ENCODE measurements at places on chromosomes 2 and 18.

DNA sequence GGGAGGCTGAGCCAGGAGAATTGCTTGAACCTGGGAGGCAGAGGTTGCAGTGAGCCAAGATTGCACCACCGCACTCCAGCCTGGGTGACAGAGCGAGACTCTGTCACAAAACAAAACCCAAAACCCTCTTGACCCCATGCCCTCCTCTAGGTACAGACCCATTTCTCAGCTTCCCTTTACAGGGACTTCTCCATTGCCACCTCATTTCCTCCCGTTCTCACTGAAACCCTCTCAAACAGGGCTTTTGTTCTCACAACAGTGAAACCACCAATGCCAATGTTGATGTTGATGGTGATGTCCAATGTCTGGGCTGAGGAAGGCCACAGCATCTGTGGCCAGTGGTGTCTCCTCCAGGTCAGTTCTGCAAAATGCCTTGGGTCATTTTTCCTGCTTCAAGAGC, 69.0 kb upstream of the ZCCHC2 start:
- no peak for DNase-seq

DNA sequence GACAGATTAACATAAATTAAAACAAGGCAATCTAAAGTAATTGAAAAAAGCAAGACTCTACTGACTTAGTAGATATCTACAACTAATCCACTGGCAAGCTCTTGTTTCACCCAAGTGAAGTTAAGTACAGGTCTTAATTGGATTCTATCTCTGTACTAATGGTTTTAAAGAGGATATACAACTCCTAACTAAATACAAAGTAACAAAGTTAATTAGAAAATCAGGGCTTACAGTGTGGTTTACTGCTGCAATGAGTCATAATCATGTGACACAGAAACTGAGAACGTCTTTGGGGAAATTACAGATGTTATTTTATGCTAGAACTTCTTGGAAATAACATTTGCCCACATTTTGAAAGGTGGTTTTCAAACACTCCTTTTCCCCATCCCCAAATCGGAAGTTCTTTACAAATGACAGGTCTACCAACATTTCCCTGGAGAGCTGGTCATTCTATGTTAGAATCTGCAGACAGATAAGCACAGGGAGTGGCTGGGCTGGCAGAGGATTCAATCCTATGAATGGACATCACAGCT, 245.3 kb downstream of the STK39 start:
- no peak for DNase-seq

GRCh38 chr2:150811259-150811855, 323.9 kb upstream of the RND3 start:
- no peak for DNase-seq

DNA sequence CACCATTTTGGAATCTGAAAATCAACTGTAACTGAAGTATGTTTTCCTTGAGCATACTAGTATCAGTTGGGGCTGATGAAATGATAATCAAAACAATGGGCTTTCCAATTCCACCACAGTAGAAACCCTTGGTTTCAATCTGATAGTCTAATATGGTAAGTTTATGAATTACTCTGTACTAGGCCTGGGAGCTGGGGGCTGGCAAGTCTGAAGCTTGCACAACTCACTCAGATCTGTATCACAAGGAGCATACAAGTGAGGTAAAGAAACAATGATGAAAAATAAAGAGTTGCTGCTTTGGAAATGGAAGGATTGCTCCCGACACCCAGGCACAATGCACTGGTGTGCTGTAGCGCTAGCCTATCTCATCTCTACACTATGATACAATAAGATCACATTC, 19.4 kb downstream of the ZEB2 start:
- DNase-seq, result no peak

DNA sequence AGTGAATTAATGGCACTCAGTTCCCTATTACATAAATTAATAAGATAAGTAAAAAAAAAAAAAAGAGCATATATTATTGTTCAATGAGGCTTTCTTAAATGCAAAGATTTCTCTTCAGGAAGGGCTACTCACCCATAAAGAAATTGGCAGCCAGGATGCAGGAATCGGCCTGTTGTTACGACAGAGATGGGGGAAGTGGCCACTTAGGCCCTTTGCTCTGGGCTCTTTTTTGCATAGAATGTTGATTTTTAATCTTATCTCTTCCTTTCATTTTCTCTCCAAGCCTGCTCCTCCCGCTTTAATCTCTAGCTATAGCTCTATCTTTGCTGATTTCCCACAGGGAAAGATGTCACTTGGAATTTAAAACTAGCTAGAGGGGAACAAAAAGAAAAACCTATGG, 391.8 kb upstream of the CRIM1 start:
- DNase-seq, result no peak

DNA sequence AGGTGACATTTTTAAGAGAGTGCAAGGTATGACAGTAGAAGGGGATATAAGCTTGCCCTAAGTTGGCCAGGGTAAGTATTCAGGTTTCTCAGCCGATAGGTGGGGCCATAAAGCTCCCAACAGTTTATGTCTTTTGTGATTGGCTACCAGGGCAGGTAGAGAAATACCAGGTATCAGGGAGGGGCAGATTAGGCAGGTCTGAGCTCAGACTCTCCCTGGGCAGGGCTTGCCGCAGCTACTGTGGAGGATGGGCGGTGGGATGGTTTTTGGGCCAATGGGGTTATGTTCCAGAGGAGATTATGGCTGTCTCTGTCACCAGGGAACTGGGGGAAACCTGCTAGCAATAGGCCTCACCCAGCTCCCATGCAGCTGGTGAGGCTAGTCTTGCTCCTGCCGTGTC, 211.6 kb downstream of the PTH2R start:
- DNase-seq, result no peak

GRCh38 chr2:85853499-85854165, 35.2 kb downstream of the ST3GAL5 start:
- DNase-seq, result no peak

- no peak for DNase-seq
Observed at GRCh38 chr2:219533930-219534661, 9.5 kb downstream of the CHPF start.

DNA sequence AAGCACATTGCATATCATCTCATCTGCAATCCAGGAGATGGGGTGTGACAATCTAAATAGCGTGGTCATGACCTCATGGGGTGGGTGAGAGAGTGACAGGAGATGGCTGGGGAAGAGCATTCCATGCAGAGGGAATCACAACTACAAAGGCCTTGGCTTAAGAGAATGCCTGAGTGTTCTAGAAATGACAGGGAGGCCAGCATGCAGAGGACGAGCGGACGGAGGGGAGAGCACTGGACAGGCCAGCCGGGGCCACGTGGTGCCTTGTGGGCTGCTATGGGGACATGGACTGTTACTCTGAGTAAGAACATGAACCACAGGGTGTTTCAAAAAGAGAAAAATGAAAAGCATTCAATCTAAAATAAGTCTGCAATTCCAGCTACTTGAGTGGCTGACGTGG, 117.9 kb upstream of the ODC1 start:
- no peak for DNase-seq

DNA sequence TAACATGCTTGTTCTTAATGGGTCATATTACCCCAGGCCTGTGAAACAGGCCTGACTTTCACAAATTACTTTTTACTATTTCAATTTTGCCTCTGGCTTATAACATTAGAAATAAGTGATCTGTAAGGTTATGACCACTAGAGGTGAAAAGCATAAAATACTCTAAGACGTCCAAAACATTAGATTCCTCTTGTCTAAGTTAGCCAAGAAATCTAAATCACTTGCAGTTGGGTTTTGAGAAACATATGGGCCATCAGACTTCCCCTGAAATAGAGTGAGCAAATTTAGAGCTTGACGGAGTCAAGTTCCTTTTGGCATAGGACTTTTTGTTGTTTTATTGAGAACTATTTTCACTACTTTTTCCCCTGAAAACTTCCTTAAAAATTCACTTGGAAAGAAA, 32.7 kb upstream of the RIT2 start:
- no peak for DNase-seq

- DNase-seq, result no peak
Observed at GRCh38 chr2:196266351-196266750, 95.0 kb upstream of the STK17B start.

- DNase-seq, result no peak
Observed at GRCh38 chr18:74276609-74277008, 15.2 kb downstream of the CYB5A start.

GRCh38 chr2:240644171-240644651, 18.9 kb downstream of the GPR35 start:
- DNase-seq, result no peak

DNA sequence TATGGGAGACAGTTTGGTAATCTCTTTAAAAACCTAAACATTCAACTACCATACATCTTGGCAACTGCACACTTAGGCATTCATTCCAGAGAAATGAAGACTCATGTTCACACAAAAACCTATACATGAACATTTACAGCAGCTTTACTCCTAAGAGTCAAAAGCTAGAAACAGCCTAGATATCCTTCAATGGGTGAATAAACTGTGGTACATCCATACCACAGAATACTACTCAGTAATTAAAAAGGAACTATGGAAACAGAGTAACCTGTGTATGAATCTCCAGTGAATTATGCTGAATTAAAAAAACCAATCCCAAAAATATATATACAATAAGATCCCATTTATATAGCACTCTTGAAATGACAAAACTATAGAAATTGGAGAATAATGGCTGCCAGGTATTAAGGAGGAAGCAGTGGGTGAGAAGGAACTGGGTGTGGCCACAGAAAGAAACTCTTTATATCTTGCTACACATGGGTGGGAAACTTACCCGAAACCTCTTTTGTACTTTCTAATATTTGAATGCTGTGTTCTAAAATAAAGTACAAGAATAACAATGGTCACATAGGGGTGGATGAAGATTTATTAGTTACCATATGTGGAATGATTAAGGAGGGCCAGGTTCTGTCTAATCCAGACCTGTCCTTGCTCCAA, 13.7 kb downstream of the SESTD1 start:
- no peak for DNase-seq

- DNase-seq, result no peak
Observed at GRCh38 chr2:79638410-79638809, 125.6 kb downstream of the CTNNA2 start.

- DNase-seq, result no peak
Observed at GRCh38 chr2:17620280-17620679, 79.8 kb downstream of the VSNL1 start.

- DNase-seq, result no peak
Observed at GRCh38 chr18:12766986-12767433, 64.2 kb downstream of the PSMG2 start.

GRCh38 chr2:191514613-191515012, 163.3 kb upstream of the NABP1 start:
- DNase-seq, result no peak

DNA sequence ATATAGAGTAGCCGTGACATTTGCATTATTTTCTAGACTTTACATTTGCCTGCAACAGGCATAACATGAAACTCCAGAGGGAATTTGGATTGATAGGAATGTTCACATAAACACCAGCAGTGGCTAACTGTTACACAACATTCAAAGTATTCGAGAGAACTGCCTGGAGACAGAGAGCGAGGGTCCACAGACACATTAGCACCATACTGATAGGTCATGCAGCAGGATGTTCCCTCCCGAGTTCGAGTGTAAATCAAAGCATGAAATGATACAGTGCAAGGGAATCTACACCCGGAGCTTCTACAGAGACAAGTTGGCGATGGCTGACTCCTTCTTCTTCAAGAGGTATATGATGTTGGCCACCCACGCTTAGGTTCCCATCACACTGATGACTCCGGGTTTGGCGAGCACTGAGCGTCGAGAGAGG, 89.5 kb downstream of the COL6A3 start:
- no peak for DNase-seq

DNA sequence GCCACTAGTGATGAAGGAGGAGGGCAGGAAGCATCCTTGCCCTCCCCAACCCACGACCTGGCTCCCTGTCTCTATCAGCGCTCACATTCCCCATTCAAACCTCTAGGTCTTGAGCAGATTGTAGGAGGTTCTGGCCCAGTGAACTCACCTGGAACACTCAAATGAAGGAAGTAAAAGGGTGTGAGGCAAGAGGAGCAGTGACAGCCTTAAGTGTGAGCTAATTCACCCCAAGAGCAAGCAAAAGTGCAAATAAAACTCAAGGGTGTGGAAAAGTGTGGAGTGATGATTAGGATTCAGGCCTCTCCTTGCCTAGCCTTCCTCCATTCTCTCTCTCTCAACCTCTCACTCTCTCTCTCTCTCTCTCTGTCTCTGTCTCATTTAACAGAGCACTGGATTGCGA, 41.0 kb downstream of the CYBRD1 start:
- no peak for DNase-seq

DNA sequence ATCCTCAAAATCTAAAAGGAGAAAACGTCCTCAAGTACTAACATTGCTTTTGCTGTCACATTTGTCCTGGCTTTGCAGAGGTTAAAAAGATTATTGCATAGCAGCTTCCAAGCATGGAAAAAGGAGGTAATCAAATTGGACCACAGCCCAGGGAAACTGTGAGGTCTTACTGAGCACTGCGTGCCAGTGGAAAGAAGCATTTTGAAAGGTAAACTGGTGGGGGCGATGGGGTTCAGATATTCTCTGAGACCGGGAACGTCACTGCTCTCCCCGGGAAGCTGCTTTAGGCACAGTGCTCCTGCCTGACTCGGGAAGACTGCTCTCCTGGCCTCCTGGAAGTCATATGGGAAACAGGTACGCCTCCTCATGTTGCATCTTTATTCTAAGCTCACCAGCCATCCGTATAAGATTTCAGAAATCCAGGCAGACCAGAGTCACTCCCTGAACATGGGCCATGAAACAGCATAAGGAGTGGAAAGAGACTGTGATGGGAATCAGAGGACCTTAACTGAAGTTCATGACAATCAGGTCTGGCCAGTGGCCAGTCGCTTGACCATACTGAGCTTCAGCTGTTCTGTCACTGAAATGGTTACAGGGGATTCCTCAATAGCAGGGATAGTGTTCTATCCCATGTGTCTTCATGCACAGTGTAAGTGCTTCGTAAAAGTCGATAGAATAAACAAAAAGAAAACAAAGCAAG, 284.1 kb downstream of the TRIB2 start:
- DNase-seq, result no peak

GRCh38 chr2:25981596-25982272, 563 bp downstream of the KIF3C start:
- DNase-seq, result no peak

DNA sequence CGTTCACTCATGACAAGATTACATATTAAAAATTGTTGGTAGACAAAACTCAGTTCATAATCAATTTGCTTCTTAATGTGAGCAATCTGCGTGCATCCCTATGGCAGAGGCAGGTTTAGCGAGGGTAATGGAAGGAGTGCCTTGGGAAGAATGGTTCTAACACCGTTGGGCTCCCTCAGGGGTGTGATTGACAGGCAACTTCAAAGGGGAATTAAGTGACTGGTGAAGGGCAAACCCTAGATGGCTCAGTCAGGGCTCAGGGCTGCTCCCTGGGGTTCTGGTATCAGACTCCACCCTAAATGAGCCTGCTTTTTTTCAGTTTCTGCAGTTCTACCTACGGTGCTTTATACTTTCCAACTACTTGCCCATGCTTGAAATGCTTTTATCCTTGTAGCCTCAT, 419.5 kb upstream of the CELF4 start:
- no peak for DNase-seq

DNA sequence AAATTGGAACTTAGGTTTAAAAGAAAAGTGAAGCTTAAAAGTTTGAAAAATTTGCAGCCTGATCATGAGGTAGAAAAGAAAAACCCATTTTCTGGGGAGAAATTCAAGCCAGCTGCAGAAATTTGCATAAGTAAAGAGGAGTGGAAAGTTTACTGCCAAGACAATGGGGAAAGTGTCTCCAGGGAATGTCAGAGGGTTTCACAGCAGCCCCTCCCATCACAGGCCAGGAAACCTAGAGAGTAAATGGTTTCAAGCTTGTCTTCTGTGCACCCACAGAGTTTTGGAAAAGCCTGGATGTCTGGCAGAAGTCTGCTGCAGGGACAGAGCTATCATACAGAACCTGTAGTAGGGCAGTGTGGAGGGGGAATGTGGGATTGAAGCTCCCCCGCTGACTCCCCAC, 254.0 kb upstream of the FSIP2 start:
- no peak for DNase-seq

- DNase-seq, result no peak
Observed at GRCh38 chr2:141048951-141049350, 1081.9 kb downstream of the LRP1B start.
